ENCODE measurements at places on chromosomes 6 and 20. TPM values are rescaled to one million over a fixed set of nuclear protein-coding genes. Genes with fewer than 3 reads are reported as not detected.

DNA sequence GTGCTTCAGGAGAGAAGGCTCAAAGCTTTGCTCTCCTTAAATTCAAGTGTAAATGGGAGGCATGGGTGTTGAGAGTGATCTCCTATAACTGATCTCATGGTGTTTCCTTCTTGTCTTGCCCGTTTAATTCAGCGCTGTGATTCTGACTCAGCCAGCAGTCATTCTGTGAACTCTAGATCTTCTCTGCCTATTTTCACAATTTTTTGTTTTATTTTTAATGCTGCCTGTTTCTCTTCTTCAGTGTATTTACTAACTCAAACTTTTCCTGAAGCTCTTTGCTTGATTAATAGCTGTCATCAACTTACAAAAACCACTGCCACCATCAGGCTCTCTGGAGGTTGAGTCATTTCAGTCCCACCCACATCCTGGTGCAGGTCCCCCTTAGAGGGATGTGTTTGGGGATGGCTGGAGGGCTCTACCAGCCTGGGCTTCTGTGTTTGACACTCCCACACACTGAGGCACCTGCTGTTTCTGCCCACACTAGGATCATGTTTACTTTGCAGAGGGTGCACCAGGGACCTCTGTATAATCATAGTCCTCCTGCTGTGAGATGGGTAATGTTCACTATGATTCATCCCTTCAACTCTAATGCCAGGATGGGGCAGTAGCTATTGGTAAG lies 94.0 kb downstream of the SHLD1 start:
- DNase-seq, result no peak

The SLPI gene
- not detected for polyA plus RNA-seq

The KIFC1 gene
- 41.2 TPM for polyA plus RNA-seq

DNA sequence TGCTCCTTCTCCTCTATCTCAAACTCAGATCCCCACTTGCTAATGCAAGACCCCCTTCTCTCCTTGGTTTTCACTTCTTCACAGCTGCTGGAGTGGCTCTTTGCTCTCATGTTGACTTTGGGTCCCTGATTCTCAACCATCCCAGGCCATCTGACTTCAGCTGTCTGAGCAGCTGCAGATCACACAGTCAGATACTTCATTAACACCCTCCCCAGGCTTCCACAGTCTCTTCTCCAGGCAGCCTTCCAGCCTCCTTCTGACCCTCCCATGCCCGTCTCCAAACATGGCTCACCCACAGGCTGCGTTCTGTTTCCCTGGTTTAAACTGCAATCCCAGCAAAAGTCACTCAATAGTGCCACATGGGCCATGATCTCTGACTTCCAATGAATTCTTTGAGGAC lies 65.4 kb downstream of the HIVEP2 start:
- no peak for DNase-seq

The ANKRD66 gene
- not detected for polyA plus RNA-seq

- DNase-seq, result no peak
These were observed 105.6 kb upstream of the CLDN20 start for GRCh38 chr6:155158030-155158843.

The TRIM31 gene
- polyA plus RNA-seq, result 0.26 TPM

The SLC16A10 gene
- polyA plus RNA-seq, result 25.0 TPM

The RBCK1 gene
- polyA plus RNA-seq, result 68.3 TPM

DNA sequence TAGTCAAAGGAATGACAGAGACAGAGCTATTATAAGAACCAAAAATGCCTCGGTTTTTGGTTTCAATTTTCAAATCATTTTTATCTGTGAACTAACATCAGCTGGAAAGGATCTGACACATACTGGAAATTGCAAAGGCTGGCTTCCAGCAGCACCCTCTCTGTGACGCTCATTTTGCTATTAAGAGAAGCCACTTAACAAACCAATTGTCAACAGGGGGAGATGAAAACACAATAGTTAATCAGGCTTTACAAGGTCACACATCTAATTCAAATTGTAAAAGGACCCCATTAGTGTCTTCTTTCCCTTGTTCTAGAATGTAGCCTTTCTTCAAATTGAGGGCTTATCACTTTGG lies 160.5 kb downstream of the TFAP2B start:
- no peak for DNase-seq

GRCh38 chr6:39388606-39389483 lies 66.3 kb upstream of the KCNK16 start:
- no peak for DNase-seq

DNA sequence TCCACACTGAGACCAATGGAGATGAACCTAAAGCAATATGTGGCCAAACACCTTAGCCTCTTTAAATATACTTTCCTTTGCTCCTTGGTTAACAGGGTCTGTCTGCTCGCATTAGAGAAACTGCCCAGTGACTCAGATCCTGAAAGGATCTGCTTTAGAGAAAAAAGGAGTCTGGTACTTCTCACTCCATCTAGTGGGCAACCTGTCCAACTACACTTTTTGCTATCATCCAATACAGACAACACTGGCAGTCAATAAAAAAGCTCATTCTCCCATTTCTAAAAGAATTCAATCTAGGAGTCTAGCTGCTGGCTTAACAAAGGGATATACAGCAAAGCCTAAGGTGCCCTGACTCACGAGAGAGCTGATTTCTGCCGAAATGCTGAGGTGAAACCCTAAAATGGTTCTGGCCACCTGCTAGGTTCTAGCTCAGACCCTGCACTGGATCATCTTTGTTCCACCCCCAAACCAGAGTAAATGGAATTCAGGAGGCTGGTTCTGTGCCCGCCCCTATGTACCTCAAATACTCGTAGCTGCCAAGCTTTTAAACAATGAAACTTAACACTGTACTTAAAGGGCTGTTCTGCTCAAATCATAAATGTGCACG lies 11.5 kb downstream of the GNL1 start:
- DNase-seq, result no peak

DNA sequence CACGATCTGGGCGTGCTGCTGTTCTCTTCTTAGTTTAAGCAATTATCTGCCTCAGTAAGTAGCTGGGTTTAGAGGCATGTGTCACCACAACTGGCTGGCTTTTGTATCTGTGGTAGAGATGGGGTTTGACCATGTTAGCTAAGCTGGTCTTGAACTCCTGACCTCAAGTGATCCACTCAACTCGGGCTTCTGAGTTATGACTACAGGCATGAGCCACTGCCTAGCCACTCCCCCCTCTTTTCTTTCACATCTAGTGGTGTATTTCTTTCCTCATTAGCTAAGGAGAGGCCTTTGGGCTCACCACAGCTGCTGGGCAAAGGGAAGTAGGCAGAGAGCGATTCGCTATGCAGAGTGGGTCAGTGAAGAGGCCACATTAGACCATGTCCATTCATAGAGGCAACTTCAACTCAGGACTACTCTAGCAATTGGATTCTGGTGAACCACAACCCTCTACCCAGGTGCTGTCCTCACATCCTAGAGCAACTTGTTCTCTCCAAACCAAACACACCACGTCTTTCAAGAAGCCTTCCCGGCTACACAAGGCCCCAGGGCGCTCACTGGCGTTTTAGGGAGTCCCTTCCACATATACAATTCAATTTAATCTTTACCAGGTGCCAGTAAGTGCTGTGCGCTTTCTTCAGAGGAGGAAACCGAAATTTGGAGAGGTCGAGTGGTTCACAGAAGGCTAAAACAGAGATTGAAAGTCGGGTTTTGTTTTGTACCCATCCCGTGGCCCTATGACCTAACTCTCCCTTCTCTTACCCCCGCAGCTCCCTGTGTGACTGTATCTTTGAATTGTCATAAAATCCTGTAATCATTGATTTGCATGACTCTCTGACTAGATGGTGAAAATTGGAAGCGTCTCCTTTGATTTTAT lies 26.5 kb upstream of the GFOD1 start:
- DNase-seq, result no peak

DNA sequence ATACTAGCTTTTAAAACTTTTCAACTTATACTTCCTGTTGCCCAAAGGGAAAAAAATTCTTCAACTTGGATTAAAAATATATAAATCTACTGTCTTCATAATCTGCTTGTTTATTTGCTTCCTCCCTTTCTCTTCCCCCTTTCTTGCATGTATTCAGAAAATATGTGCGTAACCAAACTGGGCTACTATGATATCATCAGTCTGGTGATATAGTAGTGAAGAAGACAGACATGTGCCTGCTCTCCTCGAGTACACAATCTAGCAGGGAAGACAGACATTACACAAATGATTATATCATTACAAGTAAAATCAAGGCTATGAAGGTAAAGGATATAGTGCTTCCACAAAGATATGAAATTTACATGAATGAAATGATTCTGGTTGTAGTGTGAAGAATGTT lies 31.0 kb downstream of the IBTK start:
- no peak for DNase-seq

The TRIM40 gene
- polyA plus RNA-seq, result 0.10 TPM

GRCh38 chr20:50804437-50805348 lies 9.8 kb downstream of the BCAS4 start:
- no peak for DNase-seq

DNA sequence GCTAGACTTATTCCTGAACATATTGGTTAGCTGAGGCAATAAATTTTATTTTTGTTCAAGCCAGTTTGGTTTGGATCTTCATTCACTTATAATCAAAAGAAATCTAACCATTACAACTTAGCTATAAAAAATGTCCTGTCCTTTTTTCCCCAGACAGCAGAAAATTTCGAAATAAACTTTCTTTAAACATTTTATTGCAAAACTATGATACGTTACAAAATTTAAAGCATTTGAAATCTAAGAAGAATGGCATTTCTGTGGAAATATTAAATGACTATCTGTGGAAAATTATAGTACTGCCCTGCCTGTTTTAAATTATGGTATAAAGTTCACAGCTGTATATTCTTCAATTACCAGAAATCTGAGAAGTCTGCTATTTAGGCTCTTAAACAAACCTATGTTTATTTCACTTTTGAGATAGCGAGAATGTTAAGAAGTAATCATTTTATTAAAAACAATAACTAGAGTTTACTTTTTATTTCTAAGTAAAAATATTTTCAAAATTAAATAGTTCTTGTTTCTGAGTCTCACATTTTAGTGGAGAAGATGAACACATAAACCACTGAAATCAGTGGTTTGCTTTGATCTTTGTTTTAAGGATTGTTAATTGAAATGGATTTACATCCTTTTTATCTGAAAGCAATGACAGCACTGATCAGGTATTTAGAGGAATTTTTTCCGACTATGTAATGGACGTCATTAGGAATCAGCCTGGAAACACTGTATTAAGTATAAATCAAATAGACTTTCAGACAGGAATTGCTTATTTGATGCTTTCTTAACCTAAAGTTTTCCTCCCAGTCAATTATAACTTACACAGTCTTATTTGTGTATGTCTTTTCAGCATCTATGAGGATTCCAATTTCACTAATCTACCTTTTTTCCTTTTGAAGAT lies 553.7 kb downstream of the COL12A1 start:
- DNase-seq, result no peak

DNA sequence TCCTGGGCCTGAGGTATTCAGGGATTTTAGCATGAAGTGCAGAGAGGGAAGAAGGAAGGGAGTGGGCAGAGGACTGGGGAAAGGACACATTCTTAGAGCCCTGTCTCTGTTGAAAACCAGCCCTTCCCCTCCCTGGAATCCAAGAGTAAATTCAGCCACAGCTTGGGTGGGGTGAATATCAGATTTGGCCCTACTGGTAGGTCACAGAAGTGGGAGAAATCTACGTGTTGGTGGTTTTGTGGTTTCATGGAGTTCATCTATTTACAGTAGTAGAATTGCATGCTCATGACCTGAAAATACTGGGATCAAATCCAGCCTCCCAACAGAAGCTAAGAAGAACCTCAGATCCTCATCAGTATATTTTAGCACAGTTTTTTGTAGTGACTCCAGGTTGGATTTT lies 404.4 kb downstream of the BMP2 start:
- DNase-seq, result no peak

GRCh38 chr6:128412680-128413079 lies 107.7 kb downstream of the PTPRK start:
- DNase-seq, result no peak

DNA sequence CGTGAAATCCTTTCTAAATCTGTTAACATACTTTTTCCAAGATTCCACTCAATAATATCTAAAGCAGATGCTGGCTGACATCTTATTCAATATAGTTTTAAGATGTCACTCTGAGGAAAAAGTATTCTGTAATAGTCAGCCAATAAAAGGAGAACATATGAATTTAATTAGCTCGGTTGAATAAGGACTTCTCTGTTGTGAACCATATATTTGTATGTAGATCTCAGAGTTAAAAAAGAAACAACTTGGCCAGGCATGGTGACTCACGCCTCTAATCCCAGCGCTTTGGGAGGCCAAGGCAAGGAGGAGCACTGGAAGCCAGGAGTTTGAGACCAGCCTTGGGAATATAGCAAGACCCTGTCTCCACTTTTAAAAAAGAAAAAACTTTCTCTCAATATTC lies 7.4 kb upstream of the CD24 start:
- DNase-seq, result no peak

DNA sequence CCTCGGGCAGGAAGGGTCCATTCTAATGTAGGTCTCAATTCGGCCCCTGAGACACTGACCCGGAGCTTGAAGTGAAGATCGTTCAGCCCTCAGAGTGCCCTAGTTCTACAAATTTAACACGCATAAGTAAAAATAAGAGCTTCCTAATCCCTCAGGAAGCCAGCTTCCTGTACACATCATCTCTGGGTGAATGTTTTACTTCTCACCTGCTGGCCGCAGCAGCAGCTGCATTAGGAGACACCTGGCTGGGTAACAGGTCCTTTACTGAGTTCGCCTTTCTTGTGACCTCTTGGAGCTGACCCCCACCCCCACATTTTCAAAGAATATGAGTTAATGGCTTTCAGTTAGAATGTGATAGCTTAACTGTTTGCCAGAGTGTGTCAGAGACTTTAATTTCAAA lies 165.0 kb downstream of the SMOC2 start:
- no peak for DNase-seq

The CYP21A2 gene
- 0.58 TPM for polyA plus RNA-seq

DNA sequence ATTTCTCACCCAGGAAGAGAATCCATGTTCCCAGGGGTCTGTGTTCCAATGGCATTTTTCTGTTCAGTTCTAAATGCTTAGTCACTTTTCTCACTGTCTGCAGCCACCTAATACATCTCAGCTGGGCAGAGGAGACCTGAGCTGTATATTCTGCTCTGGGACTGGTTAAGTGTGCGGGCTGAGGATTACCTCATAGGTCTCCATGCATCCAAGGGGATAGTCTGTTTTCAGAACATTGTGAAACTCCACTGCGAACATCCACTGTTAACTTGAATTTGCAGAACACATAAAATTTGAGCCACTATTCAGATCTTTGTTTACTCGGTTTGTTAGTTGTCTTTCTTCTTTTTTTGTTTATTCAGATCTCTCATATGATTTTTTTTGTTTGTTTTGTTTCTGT lies 947.1 kb downstream of the TFAP2A start:
- no peak for DNase-seq

Data from right renal cortex interstitium (tissue), 3 donors.